Pulmonary artery endothelial cell (primary cell): ENCODE measurements at places on chromosomes 11 and 22. TPM values are rescaled to one million over a fixed set of nuclear protein-coding genes. Genes with fewer than 3 reads are reported as not detected.

GATD1 gene
- 37.5 and 38.1 TPM in 2 replicates for total RNA-seq

HOATZ gene
- total RNA-seq, result not detected in 2 replicates

INPP5J gene
- total RNA-seq, result 0.20 and 0.25 TPM in 2 replicates

OR5P2 gene
- total RNA-seq, result not detected in 2 replicates

SLC29A2 gene
- 0.33 and 0.85 TPM in 2 replicates for total RNA-seq

PRCP gene
- 144 and 271 TPM in 2 replicates for total RNA-seq

P2RY2 gene
- total RNA-seq, result 2.3 and 6.3 TPM in 2 replicates

KCTD14 gene
- total RNA-seq, result 0.20 and 2.0 TPM in 2 replicates

PPP6R3 gene
- 128 and 154 TPM in 2 replicates for total RNA-seq

BTG4 gene
- not detected in 2 replicates for total RNA-seq

LDHAL6A gene
- total RNA-seq, result not detected in 2 replicates

SLC22A12 gene
- total RNA-seq, result not detected in 2 replicates

ARHGEF17 gene
- total RNA-seq, result 13.0 and 24.2 TPM in 2 replicates

TOB2 gene
- 17.1 and 25.4 TPM in 2 replicates for total RNA-seq

CCDC86 gene
- total RNA-seq, result 23.9 and 33.9 TPM in 2 replicates

TMEM86A gene
- 0.92 and 2.4 TPM in 2 replicates for total RNA-seq

TRIM3 gene
- total RNA-seq, result 25.6 and 30.3 TPM in 2 replicates

CABP4 gene
- 0.04 and 0.33 TPM in 2 replicates for total RNA-seq

OR8G1 gene
- total RNA-seq, result not detected in 2 replicates

RNF169 gene
- 20.9 and 34.0 TPM in 2 replicates for total RNA-seq

NRIP3 gene
- 4.0 and 15.6 TPM in 2 replicates for total RNA-seq

TMX2 gene
- total RNA-seq, result 53.2 and 85.0 TPM in 2 replicates

TP53AIP1 gene
- total RNA-seq, result not detected in 2 replicates

OR8G5 gene
- not detected in 2 replicates for total RNA-seq

CTR9 gene
- total RNA-seq, result 30.2 and 46.3 TPM in 2 replicates

OR6T1 gene
- total RNA-seq, result not detected in 2 replicates

APOL4 gene
- total RNA-seq, result 0.04 and 0.53 TPM in 2 replicates

KREMEN1 gene
- total RNA-seq, result 0.53 and 0.60 TPM in 2 replicates

SLC7A4 gene
- not detected in 2 replicates for total RNA-seq

UPK3A gene
- not detected in 2 replicates for total RNA-seq

PRG3 gene
- not detected in 2 replicates for total RNA-seq

RNF26 gene
- 4.4 and 6.0 TPM in 2 replicates for total RNA-seq

TTC28 gene
- 15.6 and 16.0 TPM in 2 replicates for total RNA-seq

CCDC34 gene
- total RNA-seq, result 4.6 and 6.9 TPM in 2 replicates

C11orf65 gene
- 0.13 TPM in 1 of 2 replicates, not detected in the other for total RNA-seq

GLYATL2 gene
- total RNA-seq, result not detected in 2 replicates

PAMR1 gene
- total RNA-seq, result 0.33 TPM in 1 of 2 replicates, not detected in the other

POLR3H gene
- 18.3 and 22.5 TPM in 2 replicates for total RNA-seq

SCGB1C1 gene
- total RNA-seq, result not detected in 2 replicates

GRAMD1B gene
- total RNA-seq, result 2.8 and 4.5 TPM in 2 replicates

APOL5 gene
- not detected in 2 replicates for total RNA-seq
